ENCODE measurements at places on chromosomes 2 and 18. TPM values are rescaled to one million over a fixed set of nuclear protein-coding genes. Genes with fewer than 3 reads are reported as not detected.
A peak's percentile ranks its signal among the peaks of the same experiment; 100 is the strongest.

DNA sequence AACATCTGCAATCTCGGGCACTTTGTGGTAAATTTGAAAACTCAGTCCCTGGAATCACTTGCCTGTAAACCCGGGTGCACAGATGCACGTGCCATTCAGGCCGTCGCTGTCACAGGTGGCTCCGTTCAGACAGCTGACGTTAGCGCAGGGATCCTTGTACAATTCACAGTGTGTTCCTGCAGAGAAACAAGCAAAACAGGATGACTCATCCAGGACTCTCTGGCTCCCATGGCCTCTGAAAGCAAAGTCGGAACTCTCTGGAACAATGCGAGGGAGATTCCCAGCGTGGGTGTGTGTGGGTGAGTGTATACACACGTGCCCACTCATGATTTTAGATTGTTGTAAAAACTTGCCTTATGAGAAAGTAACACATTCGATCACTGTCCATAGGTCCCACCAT is 136.1 kb upstream of the PID1 start:
- DNase-seq: peak; percentile 70

TCF7L1 gene
- total RNA-seq: 39.5 TPM

REEP1 gene
- total RNA-seq: 36.3 TPM

DNA sequence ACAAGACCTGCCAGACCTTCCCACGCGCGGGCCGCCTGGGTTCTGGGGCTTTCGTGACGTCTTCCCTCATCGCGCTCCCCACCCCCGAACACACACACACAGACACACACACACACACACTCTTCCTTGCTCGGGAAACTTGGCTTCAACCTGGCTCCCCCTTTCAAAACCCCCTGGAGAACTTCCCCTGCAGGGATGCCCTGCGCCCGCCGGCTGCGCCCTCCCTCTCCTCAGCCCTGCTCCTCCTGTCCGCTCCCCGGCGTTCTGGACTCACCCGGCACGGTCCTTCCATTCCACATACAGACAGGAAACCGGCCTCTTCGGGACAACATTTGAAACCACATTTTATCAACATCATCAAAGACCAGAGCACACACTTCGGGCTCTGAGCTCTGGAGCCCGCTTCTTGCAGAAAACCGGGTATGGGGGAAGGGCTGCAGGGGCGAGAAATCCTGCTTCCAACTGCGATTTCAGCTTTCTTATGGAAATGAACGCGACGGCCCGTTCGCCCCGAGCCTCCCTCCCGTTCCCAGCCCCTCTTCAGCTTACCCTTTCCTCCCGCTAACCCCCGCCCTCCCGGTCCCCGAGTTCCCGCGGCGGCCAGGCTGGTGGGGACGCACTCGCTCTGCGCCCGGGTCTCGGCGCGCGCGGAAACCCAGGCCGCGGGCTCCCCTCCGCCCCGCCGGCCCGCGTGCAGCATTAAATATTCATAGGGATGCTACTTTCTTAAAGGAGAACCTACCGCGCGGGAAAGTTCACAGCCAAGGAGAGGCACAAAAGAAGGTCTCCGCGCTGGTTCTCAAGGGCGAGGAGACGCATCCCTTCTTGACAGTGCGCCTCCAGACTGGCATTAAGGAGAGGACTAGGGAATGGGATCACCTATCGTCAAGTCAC is 18.3 kb downstream of the POU3F3 start:
- DNase-seq: no peak

CIB4 gene
- 0.60 TPM for total RNA-seq

Measured in aorta (tissue), 5 donors.